ENCODE measurements at places on chromosomes 6 and 20. TPM values are rescaled to one million over a fixed set of nuclear protein-coding genes. Genes with fewer than 3 reads are reported as not detected.

GRCh38 chr6:15429141-15430110 is 183.6 kb downstream of the JARID2 start:
- DNase-seq: peak; percentile 74

DNA sequence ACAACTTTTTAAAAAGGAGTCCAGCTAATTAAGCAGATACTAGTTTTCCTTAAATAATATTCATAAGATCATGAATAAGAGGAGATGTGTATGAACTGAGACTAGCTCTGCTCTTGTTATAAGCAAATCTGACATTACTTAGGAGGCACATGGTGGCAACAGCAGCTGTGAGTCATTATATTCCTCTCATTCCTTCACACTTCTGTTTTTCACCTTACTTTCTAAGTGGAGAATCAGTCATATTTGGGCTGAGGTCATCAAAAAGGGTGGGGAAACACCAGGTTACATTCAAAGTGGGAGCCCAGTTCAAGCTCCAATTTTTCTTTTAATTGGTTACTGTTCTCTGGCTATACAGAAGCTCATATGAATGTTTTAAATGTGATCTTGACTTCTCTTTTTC is 6.0 kb upstream of the RIPPLY2 start:
- DNase-seq: peak; percentile 9

DNA sequence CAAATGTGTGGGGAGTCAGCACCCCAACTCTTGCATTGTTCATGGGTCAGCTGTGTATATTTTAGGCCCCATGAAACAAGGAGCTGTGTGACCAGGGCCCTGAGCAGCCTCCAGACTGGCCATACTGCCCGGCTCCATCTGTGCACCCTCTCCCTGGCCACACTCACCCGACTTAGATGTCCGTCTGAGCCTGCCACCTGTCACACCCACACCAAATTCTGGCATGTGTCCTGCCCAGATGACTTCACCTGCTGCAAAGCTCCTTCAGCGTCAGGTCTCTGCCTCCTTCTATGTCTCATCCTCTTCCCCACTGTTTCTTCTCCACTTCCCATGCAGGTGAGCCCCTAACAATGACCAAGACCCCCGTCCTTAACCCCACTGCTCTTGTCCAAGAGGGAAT is 88.1 kb upstream of the THBS2 start:
- DNase-seq: no peak

GRCh38 chr20:18380908-18381529 is 85.8 kb downstream of the DZANK1 start:
- DNase-seq: no peak

DNA sequence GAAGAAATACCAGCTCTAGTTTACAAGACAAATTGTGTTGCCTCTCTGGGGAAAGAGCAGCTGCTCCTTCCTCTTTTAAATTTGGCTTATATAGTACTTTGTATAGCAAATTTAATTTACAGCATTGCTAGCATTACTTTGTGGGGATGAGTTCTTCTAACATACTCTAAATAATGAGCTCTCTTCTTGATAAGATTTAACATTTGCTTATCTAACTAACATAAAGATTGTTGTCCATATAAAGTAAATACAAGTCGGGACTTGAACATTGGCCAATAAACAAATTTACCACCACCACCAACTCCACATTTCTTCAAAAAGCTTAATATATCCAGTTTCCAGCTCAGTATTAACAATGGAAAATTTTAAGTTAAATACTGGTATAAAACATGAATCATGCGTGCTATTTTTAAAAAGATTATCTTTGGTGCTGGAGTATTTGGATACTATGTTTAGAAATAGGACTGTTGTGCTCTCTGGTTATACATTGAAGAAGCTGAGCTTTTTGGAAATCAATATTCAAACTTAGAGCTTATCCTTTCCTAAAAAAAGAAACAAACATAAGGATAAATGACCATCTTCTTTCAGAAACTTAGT is 1146.9 kb upstream of the GJE1 start:
- no peak for DNase-seq

GRCh38 chr6:135212935-135213334 is 31.8 kb downstream of the MYB start:
- no peak for DNase-seq

DNA sequence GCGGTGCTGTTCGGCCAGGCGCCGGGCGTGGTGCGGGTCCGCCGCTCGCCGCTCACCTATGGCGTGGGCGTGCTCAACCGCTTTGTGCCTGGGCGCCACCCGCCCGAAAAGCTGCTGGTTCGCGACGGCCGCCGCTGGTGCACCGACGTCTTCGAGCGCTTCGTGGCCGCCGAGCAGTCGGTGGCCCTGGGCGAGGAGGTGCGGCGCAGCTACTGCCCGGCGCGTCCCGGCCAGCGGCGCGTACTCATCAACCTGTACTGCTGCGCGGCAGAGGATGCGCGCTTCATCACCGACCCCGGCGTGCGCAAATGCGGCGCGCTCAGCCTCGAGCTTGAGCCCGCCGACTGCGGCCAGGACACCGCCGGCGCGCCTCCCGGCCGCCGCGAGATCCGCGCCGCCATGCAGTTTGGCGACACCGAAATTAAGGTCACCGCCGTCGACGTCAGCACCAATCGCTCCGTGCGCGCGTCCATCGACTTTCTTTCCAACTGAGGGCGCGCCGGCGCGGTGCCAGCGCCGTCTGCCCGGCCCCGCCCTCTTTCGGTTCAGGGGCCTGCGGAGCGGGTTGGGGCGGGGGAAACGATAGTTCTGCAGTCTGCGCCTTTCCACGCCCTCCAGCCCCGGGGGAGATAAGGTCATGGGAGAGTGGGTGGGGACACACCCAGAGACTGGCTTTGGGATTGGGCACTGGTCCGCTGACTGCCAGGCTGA is 15.7 kb downstream of the ADISSP start:
- no peak for DNase-seq

The RING1 gene
- total RNA-seq: 18.4 TPM

DNA sequence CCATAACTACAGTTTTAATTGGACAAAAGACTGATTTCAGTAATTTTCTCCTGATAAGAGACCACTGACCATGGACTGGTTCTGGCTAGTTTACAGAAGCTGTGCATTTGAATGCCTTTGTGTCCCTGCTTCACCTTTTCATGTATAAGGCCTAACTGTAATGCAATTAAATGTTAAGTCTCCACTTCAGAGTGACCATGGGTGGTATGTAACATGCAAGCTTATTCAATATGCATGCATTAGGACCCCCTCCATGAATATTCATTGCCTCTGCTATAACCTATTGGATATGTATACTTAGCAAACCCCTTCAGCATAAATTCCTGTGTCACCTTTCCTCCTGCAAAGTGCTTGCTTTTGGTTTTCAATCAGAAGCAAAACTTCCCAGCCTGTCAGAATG is 2.2 kb downstream of the UBD start:
- DNase-seq: no peak

- DNase-seq: no peak
These were observed 831 bp upstream of the SIRPB2 start for GRCh38 chr20:1491860-1492642.

DNA sequence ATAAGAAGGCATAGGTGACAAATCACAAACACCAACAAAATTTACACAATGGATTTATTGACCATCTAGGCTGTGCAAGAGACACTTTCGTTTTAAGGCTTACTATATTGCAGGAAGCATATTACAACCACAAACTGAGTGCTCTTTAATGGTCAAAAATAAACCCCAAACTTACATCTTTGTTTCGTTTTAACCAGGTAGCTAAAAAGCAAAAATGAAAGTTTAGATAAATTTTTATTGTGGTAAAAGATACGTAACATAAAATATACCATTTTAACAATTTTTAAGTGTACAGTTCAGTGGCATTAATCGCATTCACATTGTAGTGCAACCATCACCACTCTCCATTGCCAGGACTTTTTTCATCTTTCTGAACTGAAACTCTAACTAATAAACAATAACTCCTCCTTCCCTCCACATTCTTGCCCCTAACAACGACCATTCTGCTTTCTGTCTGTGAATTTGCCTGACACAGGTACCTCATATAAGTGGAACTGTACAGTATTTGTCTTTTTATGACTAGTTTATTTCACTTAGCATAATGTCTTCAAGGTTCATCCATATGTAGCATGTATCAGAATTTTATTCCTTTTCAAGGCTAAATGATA is 32.3 kb upstream of the DUSP22 start:
- DNase-seq: no peak

The TNF gene
- 7.8 TPM for total RNA-seq

The TRIM15 gene
- not detected for total RNA-seq

GRCh38 chr6:158048589-158048988 is 66.9 kb downstream of the SYNJ2 start:
- DNase-seq: no peak

DNA sequence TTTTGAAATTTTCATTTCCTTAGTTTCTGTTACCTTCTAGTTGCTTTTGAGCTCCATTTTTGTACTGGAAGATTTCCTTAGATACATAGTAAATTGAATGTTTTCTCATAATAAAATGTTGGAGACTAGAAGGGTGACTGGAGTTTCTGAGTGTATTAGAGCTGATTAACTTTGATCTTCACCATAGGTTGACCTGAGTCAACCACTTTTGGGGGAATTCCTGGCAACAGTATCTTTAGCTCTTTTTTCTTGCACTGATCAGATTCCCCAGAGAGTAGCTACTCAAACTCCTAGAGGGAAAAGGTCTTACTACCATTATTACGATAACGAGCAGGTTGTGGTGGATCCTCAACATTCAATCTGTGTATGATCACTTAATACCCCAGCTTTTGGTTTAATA is 72.7 kb downstream of the KHDC1L start:
- no peak for DNase-seq

The PDE7B gene
- total RNA-seq: 3.2 TPM

DNA sequence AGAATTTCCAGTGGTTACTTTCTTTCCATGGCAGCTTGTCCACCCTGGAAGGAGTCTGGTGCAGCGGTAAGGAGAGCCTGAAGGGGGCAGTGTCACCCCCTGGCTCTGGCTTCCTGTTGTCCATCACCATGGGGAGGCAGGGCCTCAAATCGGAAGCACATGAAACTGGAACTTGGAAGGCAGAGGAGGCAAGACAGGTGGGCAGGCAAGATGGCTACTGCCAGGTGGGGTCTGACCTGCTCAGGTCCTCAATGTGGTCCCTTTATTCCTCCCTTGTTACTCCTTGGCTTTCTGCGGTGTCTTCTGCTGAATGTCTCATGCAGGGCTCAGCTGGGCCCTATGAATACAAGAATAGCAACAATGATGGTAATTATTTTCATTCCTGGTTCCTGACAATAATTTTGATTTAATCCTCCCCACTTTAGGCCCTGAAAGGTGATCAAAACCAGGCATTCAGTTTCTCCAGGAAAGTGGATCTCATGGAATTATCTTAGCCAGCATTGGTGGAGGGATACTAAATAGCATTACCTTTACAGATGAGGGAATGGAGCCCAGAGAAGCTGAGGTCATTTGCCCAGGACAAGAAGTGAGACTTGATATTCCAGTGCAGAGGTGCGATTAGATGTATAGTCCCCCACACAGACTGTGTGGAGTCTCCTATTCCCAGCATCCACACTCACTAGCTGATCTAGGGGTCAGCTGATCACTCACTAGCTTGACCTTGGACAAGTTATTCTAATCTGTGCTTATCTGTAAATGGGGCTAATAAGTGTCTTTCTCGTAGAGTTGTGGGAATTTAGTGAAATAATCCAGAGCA is 17.6 kb upstream of the SNAI1 start:
- peak; percentile 26 for DNase-seq

DNA sequence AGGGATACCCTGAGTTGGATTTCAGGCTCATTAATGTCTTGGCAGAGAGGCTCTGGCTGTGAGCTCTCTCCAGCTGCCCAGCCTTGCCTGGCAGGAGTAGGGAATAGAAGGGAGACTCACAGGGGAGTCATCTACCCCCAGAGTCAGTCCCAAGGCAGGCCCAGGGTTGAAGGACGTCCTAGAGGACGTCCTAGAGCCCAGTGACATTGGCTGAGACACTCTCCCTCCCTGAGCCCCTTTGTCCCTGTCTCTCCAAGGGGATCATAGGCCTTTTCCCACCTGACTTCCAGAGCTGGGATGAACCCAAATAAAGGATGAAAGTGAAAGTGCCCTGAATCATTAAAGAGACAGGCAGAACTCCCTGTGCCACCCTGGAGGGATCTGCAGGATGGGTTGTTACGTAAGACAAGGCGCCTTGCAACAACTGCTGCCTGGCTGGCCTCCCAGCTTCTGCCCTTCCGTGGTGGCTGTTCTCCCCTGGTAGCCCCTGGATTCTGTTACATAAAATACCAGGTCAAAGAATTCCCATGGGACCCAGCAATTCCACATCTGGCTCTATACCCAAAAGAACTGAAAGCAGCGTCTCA is 53.6 kb upstream of the SIRPA start:
- DNase-seq: peak; percentile 19

GRCh38 chr6:112205427-112206109 is 48.8 kb downstream of the LAMA4 start:
- DNase-seq: peak; percentile 95

The FAM83C gene
- not detected for total RNA-seq

GRCh38 chr20:57660922-57661745 is 40.9 kb upstream of the ZBP1 start:
- peak; percentile 29 for DNase-seq

The PAK5 gene
- total RNA-seq: not detected

- no peak for DNase-seq
These were observed 13.2 kb downstream of the SS18L1 start for GRCh38 chr20:62156592-62157386.

GRCh38 chr20:18541741-18542140 is 25.5 kb upstream of the SMIM26 start:
- peak; percentile 96 for DNase-seq

- peak; percentile 47 for DNase-seq
These were observed 7.8 kb downstream of the UBE3D start for GRCh38 chr6:83057705-83058321.

The SLC17A3 gene
- total RNA-seq: 5.6 TPM

The LY6G5C gene
- not detected for total RNA-seq

The EYA4 gene
- total RNA-seq: 0.17 TPM

The ARFGEF3 gene
- 8.7 TPM for total RNA-seq

DNA sequence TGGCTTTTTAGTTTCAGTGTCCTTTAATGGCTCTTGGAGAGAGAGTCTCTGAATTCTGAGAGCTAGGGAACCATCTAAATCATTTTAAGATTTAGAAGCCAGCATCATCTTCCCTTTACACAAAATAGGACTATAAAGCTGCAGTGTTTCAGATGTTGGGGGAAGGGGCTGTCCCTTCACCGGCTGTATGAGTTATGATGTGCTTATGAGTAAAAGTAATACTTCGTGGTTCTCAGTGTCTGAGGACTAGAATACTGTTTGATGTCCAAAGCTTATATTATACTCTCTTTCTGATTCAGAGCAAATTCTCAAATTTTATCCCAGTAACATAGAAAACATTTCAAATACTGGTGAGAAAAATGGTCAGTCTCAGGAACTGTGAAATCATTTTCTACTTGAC is 63.5 kb upstream of the FAM8A1 start:
- no peak for DNase-seq

DNA sequence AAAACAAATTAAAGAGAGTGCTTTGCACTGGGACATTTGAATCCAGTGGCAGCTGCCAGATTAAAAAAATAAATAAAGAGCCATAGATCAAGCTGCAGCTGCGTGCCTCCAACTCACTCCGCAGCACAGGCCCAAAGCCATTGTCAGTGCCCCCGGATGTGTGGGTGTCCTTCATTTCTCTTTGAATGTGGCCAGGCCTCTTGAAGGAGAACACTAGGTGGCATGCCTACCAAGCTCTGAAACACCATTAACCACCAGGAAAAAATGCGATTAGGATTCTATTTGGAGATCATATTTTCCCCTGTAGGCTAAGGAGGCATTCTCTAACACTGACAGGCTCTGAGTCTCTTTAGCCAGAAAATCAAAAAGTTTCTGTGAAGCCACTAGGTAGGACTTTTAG is 549.8 kb downstream of the PRKN start:
- DNase-seq: peak; percentile 64

The FKBP1C gene
- 0.10 TPM for total RNA-seq

The SLC52A3 gene
- total RNA-seq: 1.9 TPM

Data from renal cortical epithelial cell (primary cell).